Adipocyte (in vitro differentiated cells): ENCODE measurements at places on chromosomes 7 and 10.

DNA sequence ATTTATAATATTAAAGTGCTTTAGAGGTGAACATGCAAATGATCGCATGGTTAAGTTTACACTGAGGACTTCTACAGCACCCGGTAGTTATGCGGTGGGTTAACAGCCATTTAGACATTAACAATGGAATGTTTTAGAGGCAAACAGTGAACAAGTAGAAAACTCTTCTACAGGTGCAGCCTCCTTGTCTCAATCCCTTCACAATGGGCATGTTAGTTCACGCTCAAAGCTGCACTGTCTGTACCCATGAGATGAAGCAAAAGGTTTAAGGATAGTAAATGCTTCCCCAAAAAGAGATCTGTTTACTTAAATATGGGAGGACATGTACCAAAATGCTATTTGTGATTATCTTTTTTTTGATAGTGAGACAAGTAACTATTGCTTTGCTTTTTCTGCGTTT is 25.1 kb downstream of the PUS7 start:
- DNase-seq: no peak

GRCh38 chr10:35368485-35369048 is 32.3 kb downstream of the CCNY start:
- no peak for DNase-seq

DNA sequence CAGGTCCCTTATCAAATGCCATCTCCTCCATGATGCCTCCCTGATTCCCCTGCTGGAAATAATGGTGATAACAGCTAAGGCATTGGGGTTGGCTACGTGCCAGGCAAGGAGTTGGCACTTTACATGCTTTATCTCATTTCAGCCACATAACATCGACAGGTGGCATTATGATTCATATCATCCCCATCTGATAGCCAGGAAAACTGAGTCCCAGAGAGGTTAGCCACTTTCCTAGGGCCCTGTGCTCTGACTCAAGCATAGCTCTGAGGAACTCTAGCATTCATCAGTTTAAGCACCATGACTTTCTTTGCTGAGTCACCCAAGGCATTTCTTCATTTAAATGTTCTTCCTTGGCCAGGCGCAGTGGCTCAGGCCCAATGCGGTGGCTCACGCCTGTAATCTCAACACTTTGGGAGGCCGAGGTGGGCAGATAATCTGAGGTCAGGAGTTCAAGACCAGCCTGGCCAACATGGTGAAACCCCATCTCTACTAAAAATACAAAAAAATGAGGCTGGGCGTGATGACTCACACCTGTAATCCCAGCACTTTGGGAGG is 6.6 kb downstream of the LEP start:
- DNase-seq: peak; percentile 23

DNA sequence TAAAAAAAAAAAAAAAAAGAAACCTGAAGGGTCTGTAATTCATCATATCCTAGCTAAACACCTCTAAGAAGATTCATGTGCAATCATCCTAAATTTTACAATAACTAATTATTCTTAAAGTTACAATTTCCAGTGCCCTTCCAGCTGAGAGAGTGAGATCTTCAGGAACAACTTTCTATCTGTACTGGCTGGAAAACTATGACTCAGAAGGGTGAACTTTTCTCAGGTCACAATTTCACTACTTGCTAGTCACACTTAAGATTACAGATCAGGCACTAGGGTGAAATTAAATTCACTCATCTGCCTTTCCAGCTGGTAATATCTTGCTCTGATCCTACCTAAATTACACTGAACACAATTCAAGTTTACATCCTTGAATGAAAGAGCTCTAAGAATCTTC is 158.8 kb downstream of the ANK3 start:
- peak; percentile 32 for DNase-seq

- DNase-seq: peak; percentile 10
Measured at GRCh38 chr7:104552102-104552501, 223.7 kb downstream of the LHFPL3 start.

DNA sequence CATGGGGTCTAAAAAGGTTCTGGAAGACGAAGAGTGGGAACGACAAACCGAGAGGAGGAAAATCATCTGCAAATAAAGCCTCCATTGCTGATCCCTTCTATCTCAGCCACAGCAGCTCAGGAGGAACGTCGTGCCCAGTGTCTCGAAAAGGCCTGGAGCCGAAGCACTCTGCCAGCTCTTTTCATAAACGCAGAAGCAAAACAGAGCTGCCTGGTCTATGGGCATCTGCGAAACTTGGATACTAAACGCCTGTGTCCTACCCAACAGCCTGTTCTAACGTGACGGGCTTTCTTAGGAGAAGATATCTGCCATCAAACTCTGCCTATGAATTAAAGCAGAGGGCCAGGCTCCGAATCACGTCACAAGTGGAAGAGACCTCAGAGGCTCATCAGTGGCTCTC is 68.7 kb downstream of the GNA12 start:
- DNase-seq: no peak

GRCh38 chr10:32417911-32418547 is 27.9 kb upstream of the CCDC7 start:
- peak; percentile 95 for DNase-seq

GRCh38 chr10:88831709-88832108 is 19.9 kb downstream of the ANKRD22 start:
- no peak for DNase-seq

GRCh38 chr10:62919776-62920175 is 103.6 kb upstream of the EGR2 start:
- DNase-seq: no peak

GRCh38 chr10:96708996-96709395 is 11.3 kb downstream of the PIK3AP1 start:
- DNase-seq: no peak

GRCh38 chr7:135980665-135981180 is 3.6 kb upstream of the MTPN start:
- peak; percentile 90 for DNase-seq

GRCh38 chr10:126500185-126500584 is 111.9 kb upstream of the ADAM12 start:
- DNase-seq: no peak

DNA sequence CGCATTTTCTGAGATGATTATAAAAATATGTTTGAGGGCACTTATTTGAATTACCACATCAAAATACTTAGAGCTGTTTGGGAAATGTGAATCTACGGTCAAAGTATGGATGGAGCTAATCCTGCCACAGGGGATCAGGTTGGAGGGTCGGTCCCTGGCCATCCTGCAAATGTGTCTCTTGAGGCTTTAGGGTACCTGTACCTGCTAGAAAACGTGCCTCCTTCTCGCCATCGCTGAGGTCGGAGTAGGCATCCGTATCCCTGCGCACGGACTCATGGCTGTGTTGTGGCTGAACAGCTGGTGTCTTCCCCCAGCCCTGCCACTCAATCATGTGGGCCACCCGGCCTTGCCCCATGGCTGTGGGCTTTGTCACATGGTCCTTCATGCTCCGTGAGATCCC is 3.9 kb downstream of the FAM131B start:
- DNase-seq: no peak

GRCh38 chr10:5292196-5292735 is 72.5 kb upstream of the UCN3 start:
- DNase-seq: no peak

DNA sequence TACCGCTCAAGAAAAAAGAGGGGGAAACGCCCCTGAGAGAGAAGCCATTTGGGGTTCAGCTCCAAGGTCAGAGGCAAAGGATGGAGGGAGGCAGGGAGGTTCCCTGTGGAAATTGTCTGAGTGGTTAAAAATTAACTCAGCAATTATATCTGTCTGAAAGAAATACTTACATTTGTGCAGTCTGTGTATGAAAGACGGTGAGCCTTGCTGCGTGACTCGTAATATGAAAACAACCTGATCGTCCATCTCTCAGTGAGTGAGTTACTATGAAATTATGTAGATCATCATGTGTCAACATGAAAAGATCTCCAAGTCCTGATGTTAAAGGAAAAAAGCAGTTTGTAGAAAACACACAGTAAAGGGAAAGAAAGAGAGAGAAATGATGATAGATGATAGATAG is 67.2 kb upstream of the FAM204A start:
- no peak for DNase-seq

GRCh38 chr7:1809601-1810258 is 139.7 kb downstream of the ELFN1 start:
- DNase-seq: no peak

DNA sequence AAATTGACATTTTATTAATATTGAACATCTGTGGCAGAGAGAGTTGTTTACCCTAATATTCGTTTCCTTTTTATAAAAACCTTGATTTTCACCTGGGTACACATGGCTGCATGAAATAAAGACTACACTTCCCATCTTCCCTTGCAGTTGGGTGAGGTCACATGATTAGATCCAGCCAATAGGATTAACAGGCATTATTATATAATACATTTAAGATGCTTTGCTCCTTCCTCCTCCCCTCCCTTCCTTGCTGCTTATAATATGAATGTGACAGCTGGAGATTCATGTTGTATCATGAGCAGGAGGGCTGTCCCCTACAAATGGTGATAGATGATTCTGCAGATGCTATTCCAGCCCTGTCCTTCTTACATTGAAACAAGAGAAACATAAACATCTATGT is 146.6 kb downstream of the SH2D4B start:
- DNase-seq: peak; percentile 9

DNA sequence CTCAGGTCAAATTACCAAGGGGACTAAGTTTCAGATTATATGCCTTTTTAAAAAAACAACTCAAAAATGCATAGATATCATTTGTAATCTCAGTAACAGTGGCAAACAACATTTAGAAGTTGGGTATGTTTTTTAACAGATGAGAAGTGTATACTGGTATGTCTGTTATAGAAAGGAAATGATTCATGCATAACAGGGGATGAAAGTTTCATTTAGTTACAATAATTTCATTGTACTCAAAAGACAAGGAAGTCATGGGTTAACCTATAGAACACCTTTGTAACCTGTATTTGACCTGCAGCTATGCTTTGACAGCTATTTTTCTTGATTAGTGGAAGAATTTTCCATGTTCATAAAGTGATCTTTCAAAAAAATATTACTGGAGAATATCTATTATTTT is 35.4 kb upstream of the FAM133B start:
- DNase-seq: no peak

GRCh38 chr7:18489624-18490023 is 5.9 kb upstream of the HDAC9 start:
- DNase-seq: no peak

- no peak for DNase-seq
Measured at GRCh38 chr10:125555743-125556142, 127.2 kb downstream of the TEX36 start.

- DNase-seq: no peak
Measured at GRCh38 chr7:71563276-71563675, 431.3 kb downstream of the GALNT17 start.

DNA sequence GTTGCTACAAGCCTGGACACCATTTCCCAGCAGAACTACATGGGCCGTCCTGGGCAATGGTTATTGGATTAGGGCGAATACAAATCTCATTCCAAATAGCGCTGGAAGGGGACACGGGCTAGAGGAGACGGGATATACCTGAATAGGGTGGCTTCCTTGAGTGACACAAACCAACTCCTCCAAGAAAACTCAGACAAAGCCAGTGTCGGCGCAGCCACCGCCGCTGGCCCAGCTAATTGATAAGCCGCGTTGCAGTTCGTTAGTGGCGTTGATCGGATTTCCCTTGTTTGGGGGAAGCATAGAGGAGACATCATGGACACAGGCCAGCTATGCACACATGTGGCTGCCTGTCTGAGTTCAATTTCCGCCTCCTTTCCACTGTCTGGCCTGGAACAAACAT is 55.7 kb downstream of the EBF3 start:
- no peak for DNase-seq

DNA sequence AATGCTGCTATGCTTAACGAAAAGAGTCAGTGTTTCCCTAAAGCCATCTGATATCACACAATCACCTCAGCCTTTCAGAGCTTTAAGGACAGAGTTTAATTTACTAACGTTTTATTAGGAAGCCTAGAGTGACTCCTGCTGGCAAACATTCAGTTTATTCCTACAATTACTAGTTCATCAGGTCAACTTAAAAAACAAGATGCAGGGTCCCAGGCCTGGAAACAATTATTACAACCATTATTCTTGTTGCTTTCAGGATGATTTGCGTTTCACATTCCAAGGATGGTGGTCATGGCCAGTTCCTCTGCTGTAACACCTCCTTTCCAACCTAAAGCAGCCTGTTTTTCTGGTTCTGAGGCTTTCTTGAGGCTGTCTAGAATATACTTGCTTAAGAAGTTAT is 1.5 kb upstream of the FAM53B start:
- peak; percentile 57 for DNase-seq

GRCh38 chr7:136389933-136390332 is 412.8 kb upstream of the MTPN start:
- no peak for DNase-seq

GRCh38 chr7:151311294-151311864 is 30.2 kb upstream of the NUB1 start:
- DNase-seq: peak; percentile 12

DNA sequence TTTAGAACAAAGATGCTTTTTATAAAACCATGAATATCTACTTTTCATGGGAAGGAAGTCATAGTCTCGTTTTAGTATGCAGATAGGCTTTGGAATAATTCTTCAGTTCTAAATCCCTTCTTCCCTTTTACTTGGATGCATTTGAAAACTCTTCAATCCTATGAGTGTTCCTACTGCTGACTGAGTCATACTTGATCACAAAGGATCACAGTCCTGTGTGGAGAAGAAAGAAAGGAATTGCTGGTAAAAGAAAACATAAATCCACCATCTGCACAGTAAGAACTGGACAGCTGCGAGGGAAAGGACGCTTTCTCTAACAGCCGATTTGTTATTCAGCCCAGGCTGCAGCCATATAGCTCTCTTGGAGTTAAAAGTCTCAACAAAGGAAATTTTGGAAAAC is 209.9 kb downstream of the SEMA3E start:
- peak; percentile 1 for DNase-seq

DNA sequence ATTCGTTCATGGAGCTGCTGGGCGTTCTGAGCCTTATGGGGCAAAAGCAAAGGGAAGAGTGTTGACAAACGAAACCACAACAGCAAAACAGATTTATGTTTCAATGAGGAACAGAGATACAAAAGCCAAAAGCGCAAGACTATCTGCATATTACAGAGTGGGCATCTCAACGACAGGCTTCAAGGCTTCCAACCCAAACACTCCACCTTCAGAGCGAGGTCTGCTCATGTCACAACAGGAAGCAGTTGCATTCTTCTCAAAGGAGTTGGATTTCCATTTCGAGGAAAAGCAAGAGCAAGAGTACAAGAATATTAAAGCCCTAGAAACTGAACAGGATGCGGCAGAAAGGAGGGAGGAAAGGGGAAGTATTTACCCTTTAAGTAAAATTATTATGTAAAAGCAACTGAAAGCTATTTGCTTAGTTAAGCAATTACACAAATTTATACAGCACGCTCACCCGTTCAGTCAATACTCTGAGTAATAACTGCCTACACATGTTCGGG is 189.3 kb downstream of the ELMO1 start:
- DNase-seq: no peak

GRCh38 chr10:63206997-63207811 is 74.1 kb downstream of the NRBF2 start:
- DNase-seq: peak; percentile 69

DNA sequence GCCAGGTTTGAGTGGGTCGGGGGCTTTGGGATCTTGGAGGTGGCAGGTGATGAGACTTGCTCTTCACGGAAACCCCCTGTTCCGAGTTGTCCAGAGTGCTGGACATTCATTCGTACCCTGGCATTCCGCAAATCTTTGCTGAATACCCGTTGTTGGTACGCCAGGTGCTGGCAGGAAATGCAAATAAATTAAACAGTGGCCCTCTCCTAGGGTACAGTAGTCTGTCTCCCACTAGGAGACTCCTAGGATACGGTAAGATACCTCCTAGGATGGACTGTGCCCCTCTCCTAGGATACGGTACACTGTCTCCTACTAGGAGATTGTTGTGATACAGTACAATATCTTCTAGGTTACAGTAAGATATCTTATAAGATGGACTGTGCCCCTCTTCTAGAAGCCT is 544 bp downstream of the SEC23IP start:
- DNase-seq: peak; percentile 28
